Renal cortical epithelial cell (primary cell): ENCODE measurements at places on chromosomes 6 and 20. TPM values are rescaled to one million over a fixed set of nuclear protein-coding genes. Genes with fewer than 3 reads are reported as not detected.

The SPTLC3 gene
- total RNA-seq: 4.2 and 46.9 TPM in 2 replicates

The CRISP3 gene
- total RNA-seq: not detected in 2 replicates

The SMLR1 gene
- not detected in 2 replicates for total RNA-seq

The HLA-DMA gene
- total RNA-seq: 1.9 and 6.1 TPM in 2 replicates

The CGA gene
- total RNA-seq: not detected in 2 replicates

The LY86 gene
- not detected in 2 replicates for total RNA-seq

The SAMD5 gene
- total RNA-seq: 0.87 and 3.3 TPM in 2 replicates

The FAXC gene
- total RNA-seq: 7.8 and 8.1 TPM in 2 replicates

The TRDN gene
- total RNA-seq: not detected in 2 replicates

The CPXM1 gene
- total RNA-seq: 0.17 and 0.20 TPM in 2 replicates

The MUCL3 gene
- total RNA-seq: 0.17 TPM in 1 of 2 replicates, not detected in the other

- peak; percentile 6 for DNase-seq
Observed at GRCh38 chr6:20978151-20978614, 443.9 kb downstream of the CDKAL1 start.

DNA sequence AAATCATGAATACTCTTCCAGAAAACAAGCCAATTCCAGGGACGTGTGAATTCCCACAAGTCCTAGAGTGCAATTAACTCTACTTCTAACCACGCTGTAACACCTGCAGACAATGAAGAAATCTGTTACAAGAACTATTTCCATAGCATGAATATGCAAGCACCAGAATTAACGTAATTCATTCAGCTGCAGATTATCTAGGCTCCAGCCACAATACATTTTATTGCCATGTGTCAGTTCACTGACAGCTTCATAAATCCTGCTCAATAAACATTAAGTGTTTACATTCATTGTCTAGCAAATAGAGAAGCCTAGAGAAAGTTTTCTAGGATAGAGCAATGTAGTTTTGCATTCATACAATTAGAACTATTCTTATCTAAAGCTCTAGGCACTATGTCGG is 1348.5 kb downstream of the GRIK2 start:
- no peak for DNase-seq

- no peak for DNase-seq
Observed at GRCh38 chr20:63687419-63688178, 8.9 kb upstream of the TNFRSF6B start.

DNA sequence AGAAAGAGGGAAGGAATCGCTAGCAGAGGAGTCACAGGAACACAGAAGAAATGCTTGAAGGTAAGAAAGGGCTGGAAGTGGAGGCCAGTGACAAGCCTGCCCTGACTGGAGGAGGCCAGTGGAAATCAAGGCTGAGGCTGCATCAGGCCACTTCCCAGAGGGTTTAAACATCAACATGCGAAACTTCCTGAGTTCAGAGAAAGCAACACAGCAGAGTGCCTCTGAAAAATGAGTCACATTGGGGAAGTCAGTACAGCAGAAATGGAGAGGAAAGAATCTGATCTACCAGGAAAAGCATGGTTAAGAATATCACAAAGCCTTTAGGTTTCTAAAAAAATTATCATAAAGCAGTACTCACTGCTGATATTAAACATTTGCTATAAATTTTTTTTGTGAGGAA is 23.3 kb downstream of the NAPB start:
- peak; percentile 71 for DNase-seq

- DNase-seq: no peak
Observed at GRCh38 chr6:69935079-69935478, 68.7 kb downstream of the COL19A1 start.

DNA sequence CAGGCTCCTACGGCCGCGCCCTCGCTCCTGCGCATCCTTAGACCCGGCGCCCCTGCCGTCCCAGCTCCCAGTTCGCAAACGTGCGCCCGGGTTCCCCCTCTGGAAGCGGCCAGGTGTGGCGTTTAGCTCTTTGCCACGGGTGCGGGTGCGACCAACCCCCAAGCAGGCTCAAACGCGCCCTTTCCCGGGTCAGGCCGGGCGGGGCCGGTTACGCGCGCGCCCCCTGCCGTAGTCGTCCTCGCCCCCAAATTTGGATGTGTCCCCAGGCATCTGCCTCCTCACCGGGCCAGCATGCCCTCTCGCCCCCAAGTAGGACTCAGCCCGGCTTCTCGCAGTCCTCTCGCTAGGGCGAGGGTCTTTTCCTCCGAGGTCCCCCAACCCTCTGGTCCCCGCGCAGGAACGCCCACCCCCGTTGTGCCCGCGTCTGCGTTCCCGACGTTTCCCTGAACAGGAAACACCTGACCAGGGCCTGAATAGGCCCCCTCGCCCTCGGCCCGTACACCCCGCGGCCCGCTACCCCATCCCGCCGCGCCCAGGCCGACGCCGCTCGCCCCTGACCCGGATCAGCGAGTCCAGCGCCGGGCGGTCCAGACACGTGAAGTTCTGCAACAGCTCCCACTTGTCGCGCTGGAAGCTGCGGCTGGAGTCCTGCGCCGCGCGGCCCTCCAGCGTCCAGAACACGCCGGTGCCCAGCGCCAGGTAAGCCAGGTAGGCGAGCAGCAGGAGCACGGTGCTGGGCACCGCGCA is 520 bp downstream of the KCNK17 start:
- DNase-seq: no peak

DNA sequence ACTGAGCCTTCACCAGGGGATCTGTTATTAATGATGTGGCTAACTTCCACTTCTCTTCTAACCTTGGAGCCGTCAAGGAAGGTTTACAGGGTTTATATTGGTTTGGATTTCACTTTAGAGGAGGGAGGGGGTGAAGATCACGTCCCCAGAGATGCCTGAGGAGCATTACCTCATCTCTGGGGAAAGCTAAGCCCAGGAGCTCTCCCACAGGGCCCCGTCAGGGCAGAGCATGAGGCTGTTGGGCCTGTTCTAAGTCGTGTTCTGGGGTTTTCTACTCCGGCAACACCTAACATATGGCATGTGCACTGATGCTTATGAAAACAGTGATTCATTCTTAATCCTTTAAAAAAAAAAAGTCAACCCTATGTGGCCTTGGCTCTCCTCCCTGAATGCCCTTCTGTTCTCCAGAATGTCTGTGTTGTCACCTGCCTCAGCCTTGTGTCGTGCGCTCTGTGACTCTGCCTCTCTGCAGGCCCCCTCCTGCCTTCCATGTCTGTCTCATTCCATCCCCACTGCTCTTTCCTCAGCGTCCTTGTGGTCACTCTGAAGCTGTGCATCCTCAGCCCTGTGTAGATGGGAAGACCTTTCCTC is 97.4 kb upstream of the JARID2 start:
- peak; percentile 66 for DNase-seq

DNA sequence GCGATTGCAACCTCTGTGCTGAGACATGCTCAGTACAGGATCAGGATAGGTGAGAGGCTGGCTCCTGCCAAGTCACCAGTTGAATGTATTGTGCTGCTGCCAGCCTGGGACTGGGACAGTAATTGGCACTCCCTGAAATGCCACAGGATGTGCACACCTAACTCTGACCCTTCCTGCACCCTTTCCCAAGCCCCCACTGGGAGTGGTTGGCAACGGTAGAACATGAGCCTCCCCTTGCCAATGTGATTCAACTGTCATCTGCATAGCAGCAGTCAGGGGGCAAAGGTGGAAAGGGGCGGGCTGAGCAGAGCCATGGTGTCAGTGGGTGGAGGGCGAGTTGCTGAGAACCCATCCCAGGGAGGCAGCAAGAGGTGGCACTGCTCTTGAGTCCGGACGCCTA is 15.4 kb downstream of the SPINT3 start:
- DNase-seq: no peak

DNA sequence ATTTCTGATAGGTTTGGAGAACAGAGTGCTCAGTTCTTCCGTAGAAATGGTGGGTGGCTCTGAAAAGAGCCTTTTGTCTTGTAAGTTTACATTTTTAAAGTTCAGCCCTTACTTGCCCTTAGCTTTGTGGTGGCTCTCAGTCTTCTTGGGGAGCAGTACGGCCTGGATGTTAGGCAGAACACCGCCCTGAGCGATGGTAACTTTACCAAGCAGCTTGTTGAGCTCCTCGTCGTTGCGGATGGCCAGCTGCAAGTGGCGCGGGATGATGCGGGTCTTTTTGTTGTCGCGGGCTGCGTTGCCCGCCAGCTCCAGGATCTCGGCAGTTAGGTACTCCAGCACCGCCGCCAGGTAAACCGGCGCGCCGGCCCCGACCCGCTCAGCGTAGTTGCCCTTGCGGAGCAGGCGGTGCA is 19.5 kb downstream of the OR2B2 start:
- peak; percentile 33 for DNase-seq

- DNase-seq: no peak
Observed at GRCh38 chr20:37327748-37328147, 18.2 kb upstream of the SRC start.

- DNase-seq: no peak
Observed at GRCh38 chr6:97443408-97444080, 160.5 kb upstream of the MMS22L start.

DNA sequence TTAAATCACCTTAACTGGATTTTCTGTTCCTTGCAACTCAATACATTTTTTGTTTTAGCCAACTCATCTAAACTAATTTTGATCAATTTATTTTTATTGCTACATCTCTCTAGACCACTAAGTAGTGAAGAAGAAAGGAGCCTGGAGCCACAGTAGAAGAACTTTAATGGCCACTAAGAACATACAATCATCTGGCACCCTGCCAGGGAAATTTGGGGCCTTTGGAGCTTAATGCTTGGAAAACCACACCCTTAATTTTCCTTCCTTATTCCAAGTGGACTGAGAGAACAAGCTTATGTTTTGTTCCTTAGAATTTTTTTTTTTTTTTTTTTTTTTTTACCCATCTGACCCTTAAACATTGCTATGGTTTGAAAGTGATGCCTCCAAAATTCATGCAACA is 12.0 kb upstream of the GMDS start:
- DNase-seq: no peak

GRCh38 chr6:112745765-112746164 is 398.6 kb downstream of the RFPL4B start:
- no peak for DNase-seq

DNA sequence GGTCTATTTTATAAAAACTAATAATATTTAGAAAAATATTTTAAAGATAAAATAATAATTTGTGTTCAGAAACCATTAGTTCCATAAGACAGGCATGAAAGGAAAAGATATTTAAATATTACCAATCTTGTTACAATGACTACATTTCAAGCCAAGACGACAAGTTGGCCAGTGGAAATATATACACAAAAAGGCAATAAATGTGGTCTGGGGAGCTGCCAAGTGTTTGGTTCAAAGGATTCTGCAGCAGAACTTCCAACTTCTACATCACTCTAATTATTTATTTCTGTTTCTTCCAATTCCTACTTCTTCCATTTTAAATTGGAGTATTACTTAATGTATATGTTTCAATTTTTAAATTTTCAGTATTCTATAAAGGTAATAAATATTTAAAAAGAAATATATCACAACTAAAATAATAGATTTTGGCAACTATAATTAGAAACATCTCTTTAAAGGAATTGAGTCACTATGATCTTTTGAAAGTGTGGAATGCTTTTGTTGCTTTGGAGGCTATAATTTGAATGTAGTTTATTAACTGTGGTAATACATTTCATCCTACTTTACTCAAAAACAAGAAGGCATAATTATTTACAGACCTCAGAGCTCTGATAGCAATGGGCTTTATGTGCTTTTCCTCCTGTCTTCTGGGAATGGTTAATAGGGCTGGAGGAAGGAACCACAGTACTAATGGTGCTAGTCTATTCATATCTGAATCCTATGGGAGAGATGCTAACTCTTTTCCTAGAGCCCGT is 129.7 kb upstream of the FAM184A start:
- peak; percentile 73 for DNase-seq

DNA sequence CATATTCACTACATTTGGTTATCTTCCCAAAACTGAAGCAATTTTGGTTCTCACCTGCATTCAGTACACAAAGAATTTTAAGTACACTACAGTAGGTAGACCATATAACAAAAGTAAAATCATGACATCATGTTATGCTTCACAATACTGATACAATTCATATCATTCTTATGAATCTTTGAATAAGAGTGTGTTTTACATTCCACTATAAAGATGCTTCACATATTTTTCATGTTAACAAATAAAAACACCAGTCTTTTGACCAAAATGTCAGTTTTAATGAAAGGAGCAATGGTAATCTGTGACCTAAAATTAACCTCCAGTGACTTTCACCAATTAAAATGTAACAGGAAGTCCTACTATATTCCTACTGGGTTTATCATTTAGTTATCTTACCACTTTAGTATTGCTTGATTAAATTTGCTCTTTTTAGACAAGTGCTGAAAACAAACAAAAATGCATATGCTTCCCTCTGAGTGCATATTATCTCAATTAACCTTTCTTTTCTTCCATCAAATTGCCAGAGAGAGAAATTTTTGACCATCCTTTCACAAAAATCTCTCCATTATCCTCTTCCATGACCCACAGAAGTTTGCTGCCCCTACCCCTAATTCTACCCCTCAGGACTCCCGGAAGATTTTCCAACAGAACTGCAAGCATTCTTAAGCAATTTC is 49.3 kb downstream of the PHIP start:
- DNase-seq: no peak

DNA sequence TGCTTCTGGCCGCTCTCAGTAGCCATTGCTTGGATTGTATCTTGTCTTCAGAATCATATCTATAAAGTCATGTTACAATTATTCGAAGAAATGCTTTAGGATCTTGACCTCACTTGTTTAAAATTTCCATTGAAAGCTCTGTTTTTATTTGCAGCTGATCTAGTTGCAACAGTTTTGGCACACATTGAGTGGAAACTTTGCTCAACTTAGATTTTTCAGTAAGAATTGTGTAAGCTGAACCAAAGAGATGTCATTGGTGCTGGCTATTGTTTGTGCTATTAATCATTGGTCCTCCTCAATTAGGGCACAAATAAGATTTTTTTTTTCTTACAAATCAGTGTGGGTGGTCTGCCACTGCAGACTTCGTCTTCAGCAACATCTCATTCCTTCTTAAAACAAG is 649.2 kb downstream of the MMUT start:
- DNase-seq: no peak

- DNase-seq: no peak
Observed at GRCh38 chr20:32064667-32065066, 12.6 kb downstream of the HCK start.

GRCh38 chr6:115863211-115863610 is 197.5 kb downstream of the FRK start:
- DNase-seq: no peak

DNA sequence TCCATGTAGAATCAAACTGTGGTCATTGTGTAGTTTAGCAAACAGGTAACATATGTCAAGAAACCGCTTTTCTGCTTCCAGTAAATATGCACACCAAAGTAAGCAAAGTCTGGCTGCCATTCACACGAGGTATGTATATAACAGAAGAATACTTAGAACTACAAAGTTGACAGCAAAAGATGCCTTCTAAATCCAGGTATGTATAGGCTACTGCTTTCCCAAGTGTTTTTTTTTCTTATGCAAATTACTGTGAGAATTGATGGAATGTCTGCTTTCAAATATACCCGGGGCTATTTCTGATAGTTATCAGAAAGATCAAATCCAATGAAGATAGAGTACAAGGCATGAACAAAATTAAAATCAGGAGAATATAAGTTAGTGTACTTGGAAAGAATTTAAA is 229.2 kb downstream of the HACE1 start:
- no peak for DNase-seq

GRCh38 chr20:10893321-10893720 is 219.5 kb upstream of the JAG1 start:
- peak; percentile 66 for DNase-seq

- DNase-seq: no peak
Observed at GRCh38 chr6:37170273-37171200, 585 bp downstream of the PIM1 start.

GRCh38 chr6:87807475-87807874 is 105.4 kb upstream of the AKIRIN2 start:
- no peak for DNase-seq

GRCh38 chr6:36999061-36999750 is 6.2 kb upstream of the FGD2 start:
- peak; percentile 50 for DNase-seq
